ENCODE measurements at places on chromosomes 7 and 10.

DNA sequence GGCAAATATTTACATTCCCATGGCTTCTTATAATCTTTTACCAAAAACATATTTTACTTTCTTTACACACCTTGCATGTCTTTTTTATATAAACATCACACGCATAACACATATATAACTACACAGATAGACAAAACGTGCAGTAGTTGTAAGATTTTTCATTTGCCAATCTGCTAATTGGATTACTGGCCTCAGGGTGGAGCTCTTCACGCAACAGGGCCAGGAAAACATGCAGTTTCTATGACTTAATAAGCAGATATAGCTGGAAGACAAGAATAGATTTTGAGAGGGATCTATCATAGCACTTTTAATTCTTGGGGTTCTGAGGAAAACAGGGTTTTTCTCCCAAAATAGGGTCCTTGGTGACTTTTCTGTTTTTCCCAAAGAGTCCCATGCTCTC is 12.7 kb downstream of the ACADSB start:
- no peak for DNase-seq

DNA sequence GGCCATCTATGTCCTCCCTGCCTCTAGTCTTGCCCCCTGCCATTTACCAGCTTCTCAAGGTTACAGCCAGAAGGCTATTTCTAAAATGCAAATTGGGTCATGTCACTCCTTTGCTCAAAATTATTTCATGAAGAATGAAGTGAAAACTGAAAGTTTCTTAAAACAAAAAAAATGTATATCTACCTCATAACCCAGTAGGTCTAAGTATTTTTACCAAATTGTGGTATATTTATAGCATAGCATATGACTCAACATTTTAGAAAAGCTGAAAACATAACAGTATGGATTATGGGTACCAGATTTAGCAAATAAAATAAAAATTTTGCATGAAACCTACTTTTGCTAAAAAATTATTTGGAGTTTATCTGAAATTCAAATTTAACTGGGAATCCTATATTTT is 78.4 kb downstream of the SLC16A9 start:
- DNase-seq = no peak

GRCh38 chr7:24704311-24704710 is 53.0 kb downstream of the GSDME start:
- DNase-seq = no peak

GRCh38 chr10:26479766-26480492 is 41.8 kb downstream of the APBB1IP start:
- DNase-seq = no peak

DNA sequence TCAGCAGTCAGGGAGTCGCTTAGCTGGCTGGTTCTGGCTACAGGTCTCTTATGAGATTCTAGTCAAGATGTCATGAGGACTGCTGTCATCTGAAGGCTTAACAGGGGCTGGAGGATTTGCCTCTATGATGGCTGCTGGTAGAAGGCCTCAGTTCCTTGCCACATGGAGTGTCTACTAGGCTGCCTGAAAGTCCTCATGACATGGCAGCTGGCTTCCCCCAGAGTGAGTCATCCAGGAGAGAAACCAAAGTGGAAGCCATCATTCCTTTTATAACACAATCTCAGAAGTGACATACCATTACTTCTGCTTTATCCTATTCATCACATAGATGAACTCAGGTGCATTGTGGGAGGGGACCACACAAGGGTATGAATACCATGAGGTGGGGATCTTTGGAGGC is 75.1 kb downstream of the EXOC6 start:
- DNase-seq = no peak

DNA sequence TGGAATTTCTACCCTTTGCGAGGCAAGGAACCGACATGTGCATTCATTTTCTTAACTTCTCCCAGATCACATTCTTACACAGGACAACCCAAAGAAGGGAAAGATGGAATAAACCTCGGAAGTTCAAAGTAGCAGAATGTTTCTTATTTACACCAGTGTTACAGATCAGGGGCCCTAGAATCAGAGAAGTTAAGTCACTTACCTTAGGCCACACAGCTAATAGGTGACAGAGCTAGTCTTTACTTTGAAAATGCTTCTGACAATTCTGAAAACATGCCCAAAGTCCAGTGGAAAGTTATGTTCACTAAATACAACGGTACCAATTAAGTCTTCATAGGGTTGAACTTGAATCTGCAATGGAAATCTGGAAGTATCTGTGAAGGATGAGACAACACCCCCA is 437.7 kb downstream of the DPP6 start:
- no peak for DNase-seq

- DNase-seq = no peak
Observed at GRCh38 chr10:96317067-96317833, 13.0 kb downstream of the DNTT start.

GRCh38 chr7:112497481-112497880 is 16.7 kb downstream of the LSMEM1 start:
- no peak for DNase-seq

GRCh38 chr7:44261240-44261639 is 60.5 kb downstream of the YKT6 start:
- DNase-seq = no peak

GRCh38 chr7:123974326-123974908 is 49.4 kb downstream of the SPAM1 start:
- no peak for DNase-seq

DNA sequence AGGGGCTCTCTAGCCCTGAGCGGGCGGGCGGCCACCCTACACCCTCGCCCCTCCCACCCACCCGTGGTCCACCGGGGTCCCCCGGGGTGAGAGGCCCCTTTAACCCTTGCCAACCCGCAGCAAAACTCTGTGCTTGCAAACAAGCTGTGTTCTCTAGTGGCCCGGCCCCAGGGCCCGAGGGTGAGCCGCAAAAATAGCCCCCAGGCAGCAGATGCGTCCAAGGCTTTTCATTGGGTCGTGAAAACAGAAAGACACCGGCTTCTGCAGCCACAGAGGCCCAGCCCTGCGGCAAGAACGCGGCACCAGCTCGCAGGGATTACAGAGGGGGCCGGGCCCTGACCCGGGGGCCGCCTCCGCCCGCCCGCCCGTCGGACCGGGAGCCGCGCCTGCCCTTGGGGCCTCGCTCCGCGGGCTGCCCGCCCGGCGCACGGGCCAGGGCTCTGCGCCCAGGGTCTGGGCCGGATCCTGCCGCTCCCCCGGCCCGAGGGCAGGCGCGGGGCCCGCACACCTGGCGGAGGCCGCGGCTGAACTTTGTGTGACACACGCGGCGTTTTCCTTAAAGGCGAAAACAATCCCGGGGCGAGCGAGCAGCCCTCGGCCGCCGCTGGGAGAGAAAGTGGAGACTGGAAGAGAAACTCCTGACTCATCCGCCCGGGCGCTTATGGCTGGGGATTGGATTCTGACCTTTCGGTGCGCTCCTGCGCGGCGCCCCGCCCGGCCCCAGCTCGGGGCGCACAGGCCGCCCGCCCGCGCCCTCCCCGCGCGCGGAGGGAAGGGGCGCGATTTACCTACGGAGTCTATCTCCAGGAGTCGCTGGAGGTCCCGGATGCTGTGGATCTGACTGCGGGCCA is 2.8 kb downstream of the PDGFA start:
- DNase-seq = no peak

GRCh38 chr7:12410523-12410922 is 6.9 kb upstream of the VWDE start:
- no peak for DNase-seq

DNA sequence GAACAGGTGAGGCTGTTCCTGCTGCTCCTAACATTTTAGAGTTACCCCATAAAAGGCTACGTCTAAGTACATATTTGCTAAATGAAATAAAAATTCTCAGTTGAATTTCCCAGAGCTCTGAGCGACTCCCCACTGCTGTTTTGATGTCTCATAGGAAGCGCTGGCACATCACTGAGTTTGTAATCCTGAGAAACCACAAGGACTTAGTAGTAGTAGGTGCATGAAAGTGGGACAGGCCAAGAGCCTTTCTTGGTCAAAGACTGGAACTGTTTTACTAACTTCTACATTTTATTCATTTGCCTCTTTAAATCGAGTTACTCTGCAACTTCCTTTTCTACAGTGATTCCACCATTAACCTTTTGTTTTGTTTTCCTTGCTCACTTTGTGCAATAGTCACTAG is 85.9 kb downstream of the XPNPEP1 start:
- DNase-seq = no peak

DNA sequence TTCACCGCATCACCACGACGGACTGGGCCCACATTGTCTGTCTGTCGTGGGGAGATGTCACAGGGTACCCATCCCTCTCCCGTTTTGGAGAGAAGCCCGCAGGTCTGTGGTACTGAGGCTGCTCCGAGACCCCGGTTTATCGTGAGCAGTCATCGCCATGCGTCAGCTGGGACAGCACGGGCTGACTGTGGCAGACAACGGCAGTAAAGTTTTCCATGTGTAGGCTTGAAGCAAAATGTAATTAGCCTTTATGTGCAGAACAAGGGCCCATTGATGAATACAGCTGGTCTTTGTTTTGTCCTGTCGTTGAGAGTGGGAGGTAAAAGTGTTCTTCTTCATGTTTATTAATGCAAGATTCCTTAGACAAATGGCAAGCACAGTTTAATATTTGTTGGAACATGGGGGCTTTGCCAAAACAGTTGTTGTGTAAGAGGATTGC is 167.4 kb upstream of the SH2B2 start:
- no peak for DNase-seq

DNA sequence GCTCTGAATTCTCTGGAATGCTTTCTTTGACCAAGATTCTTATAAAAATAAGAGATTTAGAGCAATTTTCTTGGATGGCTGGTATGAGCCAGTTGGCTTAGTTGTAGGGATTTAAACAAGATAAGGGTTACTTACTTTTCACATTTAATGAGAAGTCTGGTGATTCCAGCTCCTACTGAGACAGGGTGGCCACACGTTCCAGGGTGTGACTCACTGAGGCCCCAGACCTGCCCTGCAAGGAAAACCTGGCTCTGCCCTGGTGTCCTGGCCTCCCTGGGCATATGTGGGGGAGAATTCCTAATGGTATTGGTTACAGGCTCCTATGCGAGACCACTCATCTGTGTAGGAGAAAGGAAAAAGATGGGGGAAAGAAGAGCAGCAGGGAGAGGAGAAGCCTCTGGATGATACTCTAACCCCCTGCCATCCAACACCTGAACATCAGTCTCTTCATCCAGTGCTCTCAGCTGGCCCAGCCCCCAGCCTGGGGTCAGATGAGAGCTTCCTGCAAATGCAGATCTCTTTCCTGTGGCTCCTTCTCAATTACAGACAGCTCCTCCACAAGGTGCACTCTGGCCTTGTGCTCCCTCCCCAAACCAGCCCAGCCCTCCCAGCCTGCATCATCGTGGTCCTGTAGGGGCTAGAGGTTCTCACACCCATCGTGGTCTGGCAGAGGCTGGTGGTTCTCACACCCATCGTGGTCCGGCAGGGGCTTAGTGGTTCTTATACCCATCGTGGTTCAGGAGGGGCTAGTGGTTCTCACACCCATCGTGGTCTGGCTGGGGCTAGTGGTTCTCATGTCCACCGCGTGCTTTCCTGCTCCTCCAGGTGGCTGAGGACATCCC is 139.9 kb downstream of the EGFR start:
- DNase-seq = no peak

DNA sequence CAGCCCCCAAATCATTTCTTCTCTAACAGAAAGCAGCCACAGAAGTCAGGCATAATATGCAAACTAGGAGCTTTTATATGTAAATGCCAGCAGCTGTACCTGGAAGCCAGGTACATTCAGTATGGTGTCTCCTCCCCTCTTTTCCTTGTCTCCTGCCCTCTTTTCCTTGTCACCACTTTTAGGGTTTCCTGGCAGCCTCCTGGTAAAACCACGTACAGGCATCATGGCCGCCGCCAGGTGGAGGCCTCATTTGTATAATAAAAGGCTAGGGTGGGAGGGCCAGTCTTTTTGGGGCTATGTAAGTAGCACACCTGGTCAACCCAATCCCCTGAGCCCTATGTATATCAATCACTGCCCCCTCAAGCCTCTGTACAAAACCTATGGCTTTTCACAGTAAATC is 28.7 kb downstream of the PDZD8 start:
- no peak for DNase-seq

- DNase-seq = no peak
Observed at GRCh38 chr7:54932818-54933543, 85.8 kb upstream of the EGFR start.
